ENCODE measurements at places on chromosomes 5 and 9.
A peak's percentile ranks its signal among the peaks of the same experiment; 100 is the strongest.

DNA sequence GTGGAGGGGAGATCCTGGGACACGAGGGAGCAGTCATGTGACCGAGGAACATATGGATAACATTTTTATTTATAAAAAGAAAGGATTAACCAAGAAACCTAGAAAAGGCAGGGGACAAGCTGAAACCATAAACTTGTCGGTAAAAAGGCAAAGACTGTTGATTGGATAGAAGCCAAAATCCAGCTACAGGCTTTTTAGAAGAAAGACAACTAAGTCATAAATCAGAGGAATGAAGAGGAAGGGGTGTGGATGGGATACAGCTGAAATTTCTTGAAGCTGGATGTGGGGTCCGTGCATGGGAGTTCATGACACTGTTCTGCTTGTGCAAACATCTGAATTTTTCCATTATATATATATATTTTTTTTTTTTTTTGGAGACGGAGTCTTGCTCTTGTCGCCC, 110.7 kb upstream of the PHYKPL start:
- no peak for DNase-seq

DNA sequence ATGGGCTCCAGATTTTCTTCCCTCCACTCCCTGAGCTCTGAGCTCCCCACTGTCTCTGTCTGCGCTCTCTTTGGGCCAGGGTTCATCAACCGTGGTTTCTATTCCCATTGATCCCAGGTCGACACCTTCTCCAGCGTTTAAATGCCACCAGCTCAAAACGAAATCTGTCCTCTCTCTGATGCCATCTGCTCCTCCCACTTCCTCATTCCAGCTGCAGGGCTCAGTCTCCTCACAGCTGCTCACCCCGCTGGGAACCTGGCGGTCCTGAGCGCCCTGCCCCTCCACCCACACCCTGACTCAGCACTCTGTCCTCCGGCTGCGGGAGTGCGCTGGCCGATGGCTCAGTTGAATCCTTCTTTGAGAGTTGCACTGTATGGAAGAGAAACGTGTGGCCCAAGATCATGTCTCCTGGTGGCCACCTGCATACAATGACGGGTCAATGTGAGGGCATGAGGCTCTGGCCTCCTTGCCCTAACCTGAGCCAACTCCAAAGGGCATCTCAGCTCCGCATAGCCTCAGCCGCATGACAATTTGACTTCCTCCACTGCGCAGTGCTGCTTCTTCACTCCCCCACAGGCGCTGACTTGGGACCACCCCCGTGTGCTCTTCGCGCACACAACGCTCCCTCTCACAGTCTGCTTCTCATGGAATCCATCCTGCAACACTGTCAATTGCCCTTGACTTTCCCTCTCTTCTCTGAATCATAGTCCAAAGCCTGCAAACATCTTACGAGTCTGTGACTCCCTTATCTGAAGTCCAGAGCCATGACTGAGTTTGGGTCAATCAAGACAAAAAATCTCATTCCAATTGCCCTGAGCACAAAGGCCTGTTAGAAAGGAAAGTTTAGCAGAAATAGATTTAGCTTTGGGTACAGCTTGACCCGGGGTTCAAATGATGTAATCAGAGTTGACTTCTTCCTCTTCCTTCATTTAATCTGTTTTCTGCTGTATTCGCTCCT, 82.4 kb downstream of the PTCH1 start:
- no peak for DNase-seq

DNA sequence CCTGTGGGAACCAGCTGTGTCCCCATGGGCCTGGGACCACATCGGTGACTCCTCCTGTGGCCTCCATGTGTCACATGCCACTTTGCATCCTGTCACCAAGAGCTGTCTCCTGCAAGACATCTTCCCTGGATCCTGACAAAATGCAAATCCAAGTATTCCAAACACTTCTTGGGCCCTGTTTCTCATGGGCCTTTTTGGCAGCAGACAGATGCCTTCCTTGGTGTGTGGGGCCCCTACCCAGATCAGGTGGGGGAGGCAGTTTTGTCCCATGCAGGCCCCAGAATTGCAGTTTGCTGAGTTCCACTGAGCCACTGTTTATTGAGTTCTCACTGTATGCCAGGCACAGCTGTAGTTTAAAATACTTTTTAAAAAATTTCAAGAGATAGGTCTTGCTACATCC, 62.5 kb upstream of the GABRP start:
- no peak for DNase-seq

- no peak for DNase-seq
These were observed 75.4 kb upstream of the ADAMTS19 start for GRCh38 chr5:129384736-129385135.

- no peak for DNase-seq
These were observed 620.5 kb upstream of the KLF4 start for GRCh38 chr9:108109927-108110690.

DNA sequence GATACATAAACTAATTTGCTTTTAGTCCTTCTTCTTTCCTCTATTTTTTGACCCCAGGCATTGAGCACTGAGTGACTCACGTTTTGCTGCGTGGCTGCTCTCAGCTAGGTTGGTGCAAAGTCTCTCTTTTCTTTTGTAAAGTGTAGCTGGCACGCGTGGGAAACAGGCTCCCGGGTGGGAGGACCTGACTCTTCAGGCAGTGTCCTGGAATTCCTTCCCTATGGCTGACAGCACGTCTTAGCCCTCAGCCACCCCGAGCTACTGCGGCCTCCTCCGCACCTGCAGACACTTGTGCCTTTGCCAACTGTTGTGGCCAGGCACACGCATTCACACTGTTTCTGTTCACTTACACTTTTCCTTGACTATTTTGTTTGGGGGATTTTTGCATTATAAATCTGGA, 877 bp upstream of the SCGB3A1 start:
- DNase-seq = no peak

- DNase-seq = peak; percentile 22
These were observed 56.7 kb upstream of the TAF11L2 start for GRCh38 chr5:17441351-17441750.

DNA sequence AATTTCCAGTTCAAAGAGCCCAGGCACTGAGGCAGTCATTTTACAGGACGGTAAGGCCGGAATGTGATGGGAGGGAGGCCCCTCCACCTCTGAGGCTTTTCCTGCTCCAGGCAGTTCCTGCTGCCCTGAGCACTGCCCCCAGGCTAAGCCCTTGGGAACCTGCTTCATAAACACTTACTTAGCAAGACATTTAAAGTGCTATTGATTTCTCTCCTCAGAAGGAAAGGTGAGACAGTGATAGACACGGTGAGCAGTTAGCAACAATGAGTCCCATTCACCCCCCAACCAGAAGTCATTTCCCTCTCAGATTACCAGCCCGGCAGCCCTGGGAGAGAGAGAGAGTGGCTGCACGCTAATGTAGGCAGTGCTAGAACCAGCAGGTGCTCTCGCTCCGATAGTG, 462.5 kb downstream of the SPOCK1 start:
- DNase-seq = no peak

DNA sequence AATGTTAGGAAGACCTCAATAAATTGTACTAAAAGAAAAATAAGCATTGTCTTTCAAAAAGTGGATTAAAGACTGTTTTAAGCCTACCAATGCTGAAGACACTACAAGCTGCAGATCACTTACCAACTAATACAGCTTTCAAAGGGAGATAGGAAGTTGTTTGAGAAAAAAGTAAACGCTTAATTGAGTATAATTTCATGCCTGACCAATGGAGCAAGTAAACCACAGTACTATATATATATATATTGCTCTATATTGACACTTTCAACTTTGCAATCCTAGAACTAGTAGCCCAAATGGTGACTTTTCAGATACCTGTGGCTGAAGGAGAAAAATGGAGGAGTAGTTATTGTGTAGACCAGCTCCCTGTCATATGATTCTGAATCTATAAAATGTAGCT, 85.7 kb downstream of the FREM1 start:
- DNase-seq = no peak

DNA sequence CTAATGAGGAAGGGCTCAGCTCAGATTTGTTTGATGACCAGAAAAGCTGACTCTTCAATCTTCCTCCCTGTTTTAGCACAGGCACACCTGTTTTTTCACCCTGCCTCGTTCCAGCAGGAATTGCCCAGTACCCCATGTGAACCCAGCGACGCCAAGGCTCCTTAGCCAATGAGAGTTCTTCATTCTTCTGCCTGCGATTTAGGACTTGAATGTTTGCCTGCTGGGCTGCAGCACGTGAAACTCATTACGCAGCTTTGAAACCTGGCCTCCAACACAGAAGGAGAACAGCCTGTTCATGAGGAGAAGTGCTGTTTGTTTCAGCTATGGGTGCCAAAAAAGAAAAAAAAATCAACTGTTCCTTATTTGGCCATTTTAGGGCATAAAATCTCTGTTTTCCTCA, 315.5 kb downstream of the TRPM3 start:
- no peak for DNase-seq

- peak; percentile 87 for DNase-seq
These were observed 61.4 kb upstream of the FST start for GRCh38 chr5:53418826-53419658.

- no peak for DNase-seq
These were observed 105.5 kb upstream of the CPEB4 start for GRCh38 chr5:173782671-173783101.

GRCh38 chr9:129696944-129697655, 31.7 kb downstream of the PRRX2 start:
- no peak for DNase-seq

- no peak for DNase-seq
These were observed 75.0 kb downstream of the TMEM232 start for GRCh38 chr5:110651507-110651906.

DNA sequence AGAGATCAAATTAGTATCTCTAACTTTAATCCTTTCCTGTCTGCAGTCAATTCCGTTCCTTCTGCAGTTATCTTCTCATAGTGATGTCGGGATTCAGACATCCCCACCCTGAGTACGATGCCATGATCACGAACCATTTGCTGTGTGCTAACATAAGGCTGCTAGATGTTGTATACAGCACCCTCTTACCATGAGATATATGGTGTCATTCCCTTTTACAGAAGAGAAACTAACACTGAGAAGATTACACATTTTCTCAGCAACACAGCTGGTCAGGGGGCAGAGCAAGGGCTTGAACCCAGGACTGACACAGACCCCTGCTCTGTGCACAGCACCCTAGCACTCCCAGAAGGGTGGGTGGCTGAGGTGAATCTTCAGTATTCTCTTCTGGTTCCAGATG, 46.9 kb upstream of the HSD17B4 start:
- DNase-seq = no peak

GRCh38 chr5:93092349-93093105, 488.5 kb downstream of the NR2F1-AS1 start:
- no peak for DNase-seq

GRCh38 chr9:133485531-133486260, 6.8 kb upstream of the SLC2A6 start:
- no peak for DNase-seq

DNA sequence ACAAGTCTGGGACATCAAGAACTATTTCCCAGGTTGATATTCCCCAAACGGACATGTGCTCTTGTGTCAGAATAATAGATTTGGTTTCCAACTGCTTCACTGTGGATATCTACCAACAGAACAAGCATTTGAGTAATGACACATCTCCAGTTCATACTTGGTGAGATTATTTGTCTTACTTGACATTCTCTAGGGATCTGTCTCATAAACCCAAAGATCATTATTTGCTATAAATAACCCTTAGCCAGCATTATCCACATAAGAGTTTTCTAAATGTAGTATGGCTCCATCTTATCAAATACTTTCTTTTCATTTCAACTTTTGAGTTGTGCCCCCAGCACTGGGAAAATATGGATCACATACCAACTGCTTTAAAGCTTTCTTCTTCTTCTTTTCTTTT, 1063.9 kb upstream of the CDH18 start:
- DNase-seq = no peak

DNA sequence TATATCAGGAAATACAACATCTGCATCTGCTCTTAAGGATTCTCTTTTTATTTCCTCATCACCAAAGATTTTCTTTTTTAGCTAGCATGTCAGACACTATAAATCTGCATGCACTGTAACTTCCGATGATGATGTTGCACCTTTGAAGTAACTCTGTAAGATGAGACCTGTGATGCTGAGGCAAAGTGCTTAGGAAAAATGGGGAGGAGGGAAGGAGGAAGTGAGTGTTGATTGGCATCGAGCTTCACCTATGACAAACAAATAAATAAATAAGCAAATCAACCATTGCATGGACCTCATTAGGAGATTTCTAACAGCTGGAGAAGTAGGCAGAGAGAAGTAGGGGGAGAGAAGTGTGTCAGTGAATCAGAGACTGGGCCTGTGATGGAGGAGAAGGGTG, 52.6 kb downstream of the ENC1 start:
- DNase-seq = no peak

DNA sequence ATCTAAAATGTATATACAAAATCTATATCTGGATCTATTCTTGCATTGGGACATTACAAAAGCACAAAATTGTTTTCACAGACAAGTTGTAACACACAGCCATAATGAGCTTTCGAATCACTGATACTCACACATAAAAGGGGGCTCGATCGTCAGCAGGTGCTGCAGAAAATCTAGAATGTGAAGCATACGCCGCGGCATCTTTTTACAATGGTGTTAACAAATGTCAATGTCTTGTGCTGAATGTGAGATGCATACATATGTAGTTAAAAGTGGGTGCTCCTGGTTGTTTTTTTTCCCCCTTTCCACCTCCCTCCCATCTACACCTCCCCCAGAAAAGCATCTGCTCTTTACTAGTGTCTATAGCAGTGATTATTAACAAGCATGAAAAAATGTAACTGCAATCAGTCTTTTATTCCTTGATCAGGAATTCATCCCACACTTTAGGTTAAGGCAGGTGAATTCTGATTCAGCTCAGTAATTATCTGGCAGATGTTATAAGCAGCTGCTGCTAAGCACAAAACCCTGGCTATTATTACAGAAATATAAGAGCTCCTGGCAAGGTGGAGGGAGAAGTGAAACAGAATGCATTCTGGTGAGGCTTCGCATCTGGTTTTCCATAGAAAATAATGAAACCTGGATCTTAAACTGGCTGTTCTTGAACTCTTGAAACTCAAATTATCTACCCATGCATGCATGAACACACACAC, 114.1 kb downstream of the MPDZ start:
- DNase-seq = no peak

GRCh38 chr9:77830618-77831285, 182.6 kb upstream of the GNA14 start:
- DNase-seq = no peak

- no peak for DNase-seq
These were observed 132.1 kb downstream of the CDH18 start for GRCh38 chr5:19855931-19856330.

- no peak for DNase-seq
These were observed 14.5 kb downstream of the FCN2 start for GRCh38 chr9:134895097-134895496.

- no peak for DNase-seq
These were observed 20.3 kb downstream of the FEM1C start for GRCh38 chr5:115524199-115524847.
